CD4-positive, alpha-beta T cell treated with Interleukin-1 beta for 1 hour (primary cell): ENCODE measurements at places on chromosomes 6 and 20.
A peak's percentile ranks its signal among the peaks of the same experiment; 100 is the strongest.

GRCh38 chr6:132733814-132734213 is 20.0 kb upstream of the VNN1 start:
- no peak for DNase-seq

DNA sequence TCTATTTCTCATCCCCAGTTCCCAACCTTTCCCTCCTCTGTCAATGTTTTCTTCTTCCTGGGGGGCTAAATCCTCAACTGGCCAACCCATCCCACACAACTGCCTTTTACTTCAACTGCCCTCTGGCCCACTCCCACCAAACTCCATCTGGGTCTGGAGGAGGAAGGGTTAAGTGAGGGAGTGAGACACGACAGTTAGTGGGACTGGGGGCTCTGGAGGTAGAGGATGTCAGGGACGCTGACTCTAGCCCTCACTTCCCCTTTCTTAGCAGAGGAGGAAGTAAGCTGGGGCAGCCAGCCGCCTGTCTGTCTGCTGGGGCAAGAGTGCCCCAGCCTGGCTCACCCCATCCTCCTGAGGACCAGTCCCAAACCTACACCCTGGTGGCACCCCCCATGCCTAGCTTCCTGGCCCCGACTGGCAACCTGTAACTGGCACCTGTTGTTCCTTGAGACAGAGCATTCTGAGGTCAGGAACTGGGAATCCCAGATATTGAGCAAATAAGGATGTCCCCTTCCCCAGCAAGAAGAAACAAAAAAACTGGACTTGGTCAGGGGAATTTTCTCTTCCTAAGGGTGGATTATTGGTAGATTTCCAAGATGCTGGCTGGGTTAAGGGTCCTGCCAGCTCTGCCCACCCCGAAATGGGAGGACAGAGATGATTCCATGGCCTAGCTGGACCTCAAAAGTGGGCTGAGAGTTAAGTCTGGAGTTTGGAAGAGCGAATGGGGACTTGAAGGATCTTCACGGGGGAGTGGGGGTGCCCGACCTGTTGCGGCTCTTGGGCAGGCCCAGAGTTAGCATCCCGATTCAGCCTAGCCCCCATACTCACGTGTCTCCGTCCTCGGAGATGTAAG is 971 bp downstream of the NFKBIE start:
- peak; percentile 62 for DNase-seq

- DNase-seq: peak; percentile 71
These were observed 92.7 kb upstream of the SIRPA start for GRCh38 chr20:1802385-1803060.

DNA sequence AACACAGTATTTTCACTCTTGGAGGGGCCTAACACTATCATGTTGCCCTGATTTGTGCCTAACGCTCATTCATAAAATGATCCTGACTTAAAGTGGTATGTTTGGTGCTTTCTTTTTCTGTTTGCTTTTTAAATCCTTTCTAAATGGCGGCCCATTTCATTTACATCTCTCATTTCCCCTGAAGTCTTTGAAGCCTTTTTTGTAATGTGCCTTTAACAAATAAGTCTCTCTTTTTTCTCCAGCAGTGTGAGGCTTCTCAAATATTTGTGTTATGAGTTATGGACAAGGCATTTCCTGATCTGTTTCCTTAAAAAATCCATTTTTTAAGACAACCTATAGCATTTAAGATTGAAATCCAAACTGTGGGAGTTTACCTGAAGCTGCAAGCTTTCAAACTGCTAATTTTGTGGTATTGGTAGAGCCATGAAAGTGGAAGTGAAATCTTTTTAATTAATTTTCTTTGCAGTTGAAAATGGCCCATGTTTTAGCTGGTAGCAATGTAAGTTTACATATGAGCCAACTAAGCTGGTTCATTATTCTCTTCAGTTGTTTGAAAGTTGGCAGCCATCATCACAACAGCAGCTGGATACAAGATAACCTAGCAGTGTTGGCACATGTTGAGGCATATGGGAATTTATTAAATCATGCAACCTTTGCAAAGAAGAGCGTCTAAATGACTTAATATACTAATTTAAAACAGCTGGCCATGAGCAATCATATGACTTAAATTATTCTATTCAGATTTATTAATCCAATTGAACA is 469.7 kb downstream of the CDKAL1 start:
- no peak for DNase-seq

GRCh38 chr6:27294409-27294808 is 17.7 kb downstream of the POM121L2 start:
- DNase-seq: no peak

- no peak for DNase-seq
These were observed 255.4 kb downstream of the OGFRL1 start for GRCh38 chr6:71544028-71544427.

- DNase-seq: no peak
These were observed 412.1 kb downstream of the QKI start for GRCh38 chr6:163826629-163827028.

DNA sequence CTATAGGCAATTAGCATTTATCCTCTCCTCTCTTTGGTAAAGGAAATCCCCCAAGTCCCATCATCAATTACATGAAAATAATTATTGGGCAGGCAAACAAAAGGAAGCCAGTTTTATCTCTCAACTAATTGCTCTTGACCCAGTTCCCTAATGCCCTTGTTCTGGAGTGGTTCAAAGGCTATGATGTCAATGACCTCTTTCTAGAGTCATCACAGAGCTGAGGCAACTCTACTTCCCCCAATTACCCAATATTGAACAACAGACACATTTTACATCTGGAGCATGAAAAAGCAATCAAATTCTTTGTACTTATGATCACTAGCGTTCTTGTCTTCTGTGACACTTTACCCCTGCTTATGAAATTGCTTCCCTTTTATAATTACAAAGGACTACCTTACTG is 43.5 kb downstream of the NT5E start:
- DNase-seq: no peak

- DNase-seq: peak; percentile 26
These were observed 154.6 kb downstream of the ZDHHC14 start for GRCh38 chr6:157535340-157536222.

- DNase-seq: no peak
These were observed 36.4 kb upstream of the APCDD1L start for GRCh38 chr20:58551631-58552030.

GRCh38 chr6:41578217-41579087 is 32.3 kb downstream of the FOXP4 start:
- no peak for DNase-seq

DNA sequence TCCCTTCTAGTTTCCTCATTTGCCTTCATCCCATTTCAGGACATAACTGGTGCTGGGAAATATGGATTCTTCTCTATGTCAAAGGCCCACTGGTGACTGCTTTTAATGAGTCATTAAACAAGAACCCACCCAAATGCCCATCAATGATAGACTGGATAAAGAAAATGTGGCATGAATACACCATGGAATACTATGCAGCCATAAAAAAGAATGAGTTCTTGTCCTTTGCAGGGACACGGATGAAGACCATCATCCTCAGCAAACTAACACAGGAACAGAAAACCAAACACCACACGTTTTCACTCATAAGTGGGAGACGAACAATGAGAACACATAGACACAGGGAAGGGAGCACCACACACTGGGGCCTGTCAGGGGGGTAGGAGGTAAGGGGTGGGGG is 310.7 kb downstream of the ESR1 start:
- no peak for DNase-seq
